ENCODE measurements at places on chromosomes 3 and 15.

- DNase-seq = no peak
Observed at GRCh38 chr15:78912316-78912715, 32.5 kb downstream of the CTSH start.

DNA sequence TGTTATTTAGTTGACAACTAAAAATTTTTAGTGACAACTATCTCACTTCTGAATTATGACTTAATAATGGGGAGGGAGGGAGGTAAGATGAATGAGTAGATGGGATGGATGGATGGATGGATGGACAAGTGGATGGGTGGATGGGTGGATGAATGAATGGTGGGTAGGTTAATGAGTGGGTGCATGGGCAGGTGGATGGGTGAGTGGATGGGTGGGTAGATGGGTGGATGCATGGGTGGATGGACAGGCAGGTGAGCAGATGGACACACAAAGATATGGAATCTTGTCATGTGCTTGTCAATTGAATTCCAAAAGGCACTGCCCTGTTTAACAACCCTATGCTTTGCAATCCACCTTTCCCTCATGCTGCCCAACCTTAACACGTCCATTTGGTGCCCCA is 41.5 kb downstream of the KLHL25 start:
- no peak for DNase-seq

DNA sequence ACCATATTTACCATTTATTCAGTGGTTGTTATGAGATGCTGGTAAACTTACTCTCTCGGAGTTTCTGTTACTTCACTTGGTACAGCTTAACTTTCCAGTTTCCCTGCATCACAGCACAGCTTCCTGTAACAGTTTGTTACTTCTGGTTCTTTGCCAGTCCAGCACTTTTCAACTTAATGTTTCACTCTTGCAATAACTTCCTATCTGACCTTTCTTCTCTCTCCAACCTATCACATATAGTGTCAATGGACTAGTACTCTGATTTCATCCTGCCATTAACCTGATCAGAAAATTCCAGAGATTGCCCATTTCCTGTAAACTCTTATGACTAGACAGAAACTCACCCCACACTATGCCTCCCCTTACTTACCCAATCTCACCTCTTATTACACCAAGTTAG is 3.9 kb upstream of the ATP11B start:
- no peak for DNase-seq

DNA sequence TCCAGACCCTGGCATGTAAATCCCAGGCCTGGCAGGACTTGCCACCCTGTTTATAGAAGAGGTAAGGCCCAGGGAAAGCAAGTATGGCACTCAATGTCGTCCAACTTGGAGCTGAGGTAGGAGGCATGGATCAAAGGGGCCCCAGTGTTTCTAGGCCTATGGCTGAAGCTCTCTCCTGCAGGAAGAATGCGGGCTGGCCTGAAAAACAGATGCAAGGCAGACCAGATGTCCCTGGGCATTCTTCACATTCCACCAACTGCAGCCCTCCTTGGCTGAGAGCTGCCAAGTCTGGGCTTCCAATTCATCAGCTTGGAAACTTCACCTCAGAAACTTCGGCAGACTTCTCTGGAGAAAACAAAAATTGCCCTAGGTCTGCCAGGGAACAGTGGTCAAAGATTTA is 22.2 kb downstream of the MESD start:
- DNase-seq = no peak

DNA sequence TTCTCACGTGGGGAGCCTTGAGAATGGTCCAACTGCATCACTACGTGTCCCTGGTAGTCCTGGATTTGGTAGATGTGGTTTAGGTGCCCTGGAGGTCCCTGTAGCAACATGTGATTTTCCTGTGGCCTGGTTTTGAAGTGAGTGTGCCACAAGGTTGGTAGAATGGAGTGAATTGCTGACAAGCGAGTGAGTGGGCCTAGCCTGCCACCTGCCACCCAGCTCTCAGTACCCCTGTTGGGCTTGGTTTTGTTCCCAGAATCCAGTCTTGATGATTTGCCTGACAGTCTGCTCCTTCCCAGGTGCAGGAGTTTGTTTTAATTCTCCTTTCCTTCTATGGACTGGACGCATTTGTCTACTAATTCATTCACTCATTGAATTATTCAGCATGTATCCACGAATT is 19.4 kb downstream of the RPLP1 start:
- no peak for DNase-seq

DNA sequence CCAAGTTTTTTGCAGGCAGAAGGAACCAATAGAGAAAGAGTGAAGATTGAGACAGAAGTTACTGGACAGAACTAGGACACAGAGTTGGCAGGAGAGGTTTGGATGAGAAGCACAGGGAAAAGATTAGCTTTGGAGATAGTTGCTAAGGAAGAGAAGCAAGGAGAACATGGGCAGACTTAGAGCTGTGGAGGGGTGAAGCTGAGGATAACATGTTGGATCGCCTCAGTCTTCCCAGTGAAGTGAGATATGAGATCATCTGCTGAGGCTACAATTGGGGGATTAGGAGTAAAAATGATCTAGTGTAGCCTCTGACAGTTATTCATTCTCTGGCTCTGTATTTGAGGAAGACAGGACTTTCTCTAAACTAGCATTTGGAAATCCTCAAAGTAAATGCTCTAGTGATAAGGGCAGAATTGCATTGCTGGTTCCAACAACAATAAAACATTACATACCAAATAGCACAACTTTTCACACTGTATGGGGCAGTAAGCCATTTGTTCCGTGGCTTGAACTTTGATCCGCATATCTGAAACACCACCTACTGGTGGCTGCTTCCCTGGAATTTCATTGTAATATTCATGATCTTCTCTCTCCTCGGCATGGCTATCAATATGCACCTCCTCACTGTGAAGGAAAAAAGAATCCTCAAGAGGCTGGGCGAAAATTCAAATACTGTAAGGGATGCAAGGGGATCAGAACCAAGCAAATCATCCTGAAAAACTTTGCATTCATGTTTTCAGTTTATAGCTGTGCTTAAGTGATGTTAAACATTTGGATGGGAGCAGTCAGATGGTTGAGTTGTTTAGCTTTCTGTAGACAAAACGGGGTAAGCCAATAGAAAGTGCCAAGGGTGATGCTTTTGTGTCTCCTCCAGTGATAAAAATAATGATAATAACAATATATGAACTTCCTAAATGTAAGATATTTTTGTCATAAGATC is 22.2 kb upstream of the EID1 start:
- peak; percentile 26 for DNase-seq

GRCh38 chr3:65894679-65895453 is 143.9 kb downstream of the MAGI1 start:
- DNase-seq = no peak

DNA sequence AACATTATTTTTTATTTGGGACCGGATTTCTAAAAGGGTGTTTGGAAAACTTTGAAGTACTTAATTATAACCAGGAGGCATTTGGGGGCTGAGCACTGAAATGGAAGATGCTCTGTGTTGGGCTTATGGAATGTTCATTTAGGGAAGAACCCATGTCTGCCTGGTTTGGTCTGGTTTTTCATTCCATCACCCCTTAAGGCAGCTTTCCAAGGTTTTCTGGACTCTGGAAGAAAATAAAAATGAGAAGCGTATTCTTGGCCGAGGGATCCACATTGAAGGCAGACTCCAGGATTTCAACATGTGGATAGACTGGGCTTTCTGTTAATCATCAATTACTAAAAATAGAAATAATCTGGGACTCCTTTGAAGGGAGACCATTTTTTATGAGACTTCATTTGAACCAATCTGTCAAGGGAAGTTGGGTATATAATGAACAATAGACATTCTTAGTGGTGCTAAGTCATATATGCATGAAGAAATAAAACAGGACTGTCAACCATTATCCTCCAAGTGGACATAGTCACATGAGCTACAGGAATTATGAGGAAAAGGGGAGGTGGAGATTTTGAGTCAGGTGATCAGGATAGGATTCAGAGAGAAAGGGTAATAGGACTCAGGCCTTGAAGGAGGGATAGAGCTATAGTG is 270.5 kb upstream of the ADAMTS9 start:
- no peak for DNase-seq

- DNase-seq = no peak
Observed at GRCh38 chr3:53599771-53600170, 105.4 kb downstream of the CACNA1D start.

GRCh38 chr3:133592843-133593242 is 19.4 kb downstream of the CDV3 start:
- DNase-seq = no peak

DNA sequence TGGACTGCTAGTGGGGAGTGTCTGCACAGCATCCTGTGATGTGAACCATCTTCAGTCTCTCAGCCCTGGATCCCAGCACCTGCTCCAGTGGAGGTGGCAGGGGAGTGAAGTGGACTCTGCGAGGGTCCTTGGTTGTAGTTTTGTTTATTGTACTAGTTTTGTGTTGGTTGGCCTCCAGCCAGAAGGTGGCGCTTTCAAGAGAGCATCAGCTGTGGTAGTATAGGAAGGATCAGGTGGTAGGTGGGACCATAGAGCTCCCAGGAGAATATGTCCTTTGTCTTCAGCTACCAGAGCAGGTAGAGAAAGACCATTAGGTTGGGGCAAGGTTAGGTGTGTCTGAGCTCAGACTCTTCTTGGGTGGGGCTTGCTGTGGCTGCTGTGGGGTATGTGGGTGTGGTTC is 20.9 kb downstream of the NEK11 start:
- no peak for DNase-seq

DNA sequence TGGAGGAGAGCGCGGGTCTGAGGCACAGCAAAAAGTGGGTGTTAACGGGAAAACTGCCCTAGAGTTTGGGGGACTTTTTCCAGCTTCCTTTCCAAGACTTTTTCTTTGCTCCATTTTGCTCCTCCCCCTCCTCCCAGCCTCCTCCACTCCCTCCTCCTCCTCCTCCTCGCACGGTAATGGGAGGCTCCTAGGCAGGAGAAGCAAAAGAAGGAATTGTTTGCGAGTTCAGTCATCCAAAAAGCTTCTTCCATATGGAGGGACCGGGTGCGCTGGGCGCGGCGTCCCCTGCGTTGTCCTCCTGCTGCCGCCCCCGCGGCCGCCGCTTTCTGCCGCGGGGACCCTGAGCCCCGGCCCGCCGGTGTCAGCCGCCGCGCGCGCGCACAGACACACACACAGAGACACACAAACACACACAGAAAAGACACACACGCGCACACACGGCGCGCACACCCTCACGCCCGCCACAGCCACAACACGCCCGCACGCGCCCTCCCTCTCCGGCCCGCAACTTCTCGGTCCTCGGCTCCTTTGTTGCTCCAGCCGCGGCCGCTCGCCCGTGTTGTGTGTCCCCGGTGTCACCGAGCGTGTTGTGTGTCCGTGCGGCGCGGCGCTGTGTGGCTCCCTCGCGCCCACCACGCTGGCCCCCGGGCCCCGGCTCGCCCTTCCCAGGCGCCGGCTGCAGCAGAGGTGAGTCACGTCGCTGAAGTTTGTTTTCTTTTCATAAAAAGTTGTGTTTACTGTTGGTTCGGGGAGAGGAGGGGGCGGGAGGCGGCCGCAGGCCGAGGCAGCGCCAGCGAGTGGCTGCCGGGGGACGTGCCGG is at the start of gene BOC:
TSS of gene BOC (plus strand) at position 228 of the 820 bp plus-strand sequence. CDS start 38,246 bp downstream, outside the sequence.
- peak; percentile 48 for DNase-seq

GRCh38 chr3:157494581-157495281 is 8.5 kb downstream of the VEPH1 start:
- no peak for DNase-seq

DNA sequence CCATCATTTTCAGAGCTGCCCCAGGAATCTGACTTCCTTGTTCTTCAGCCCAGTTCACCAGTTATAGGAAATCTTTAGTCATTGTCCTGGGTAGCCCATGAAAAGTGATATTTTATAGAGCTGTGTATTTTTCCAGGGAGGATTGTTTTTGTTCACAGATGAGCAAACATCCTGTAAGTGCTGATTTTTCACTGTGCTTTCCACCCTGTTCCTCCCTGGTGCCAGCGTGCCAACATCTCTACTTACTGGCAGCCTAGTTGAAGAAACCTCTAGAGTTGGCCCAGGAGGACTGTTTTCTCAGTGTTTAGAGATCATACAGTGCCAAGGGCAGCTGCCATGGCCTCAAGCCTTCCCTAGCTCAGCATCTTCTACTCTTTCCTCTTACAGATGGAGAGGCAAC is 41.3 kb downstream of the ST6GAL1 start:
- DNase-seq = peak; percentile 54

GRCh38 chr3:98596541-98597500 is 3.4 kb upstream of the CPOX start:
- DNase-seq = no peak

- no peak for DNase-seq
Observed at GRCh38 chr3:104359546-104359945, 1007.2 kb upstream of the ALCAM start.

DNA sequence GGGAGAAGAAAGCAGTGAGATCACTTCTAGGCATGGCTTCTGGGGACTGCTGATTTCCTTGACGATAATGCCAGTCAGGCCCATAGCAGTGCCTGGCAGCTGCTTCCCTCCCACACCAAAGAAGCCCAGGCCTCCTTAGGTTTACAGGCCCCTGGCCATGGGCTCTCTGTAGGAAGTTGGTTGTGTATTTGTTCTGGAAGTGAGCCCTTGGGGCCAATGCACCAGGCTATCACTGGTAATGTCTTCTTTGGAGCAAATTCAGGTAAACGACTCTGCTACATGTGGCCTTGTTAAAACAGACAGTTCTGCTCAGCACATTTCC is 89.3 kb downstream of the CCNL1 start:
- DNase-seq = no peak

DNA sequence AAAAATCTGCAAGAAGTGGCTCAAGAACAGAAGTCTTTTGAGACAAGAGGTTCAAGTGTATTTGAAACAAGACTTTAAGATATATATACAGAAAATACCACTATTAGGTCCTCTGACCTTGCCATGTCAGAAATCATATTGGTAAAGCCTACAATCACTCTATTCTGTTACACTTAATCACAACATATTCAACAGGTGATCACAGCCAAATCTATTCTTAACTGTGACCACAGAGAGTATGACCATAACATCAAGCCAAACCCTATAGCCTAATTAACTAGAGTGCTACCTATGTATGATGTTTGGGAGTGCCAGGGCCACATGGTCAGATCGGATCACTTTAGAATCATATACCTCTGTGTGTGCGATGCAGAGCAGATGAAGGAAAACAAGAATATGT is 2.2 kb downstream of the DNAJC19 start:
- no peak for DNase-seq

DNA sequence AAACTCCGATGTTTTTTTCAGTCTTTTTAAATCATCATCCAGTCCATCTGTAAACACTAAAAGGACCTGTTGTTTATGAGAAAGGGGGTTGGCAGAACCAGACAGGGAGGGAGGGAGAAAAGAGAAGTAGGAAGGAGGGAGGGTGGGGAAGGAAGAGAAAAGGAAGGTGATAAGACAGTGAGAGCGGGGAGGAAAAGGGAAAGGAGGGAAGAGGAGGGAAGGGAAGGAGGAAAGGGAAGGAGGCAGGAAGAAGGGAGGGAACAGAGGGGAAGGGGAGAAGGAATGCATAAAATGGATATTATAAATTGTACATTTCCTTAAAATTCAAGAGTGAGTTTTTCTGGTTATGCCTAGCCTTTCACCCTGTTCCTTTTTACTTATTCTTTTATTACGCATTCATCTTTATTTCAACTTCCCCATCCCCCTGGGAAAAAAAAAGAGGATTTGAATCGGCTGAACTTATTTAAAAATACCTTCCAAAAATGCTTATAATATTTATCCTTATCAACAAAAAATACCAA is 50.1 kb upstream of the CAPN7 start:
- no peak for DNase-seq

Data from Ammon's horn (tissue), 1 donor.